ENCODE measurements at places on chromosomes 12 and 14.

GRCh38 chr12:77010691-77011548 lies 54.4 kb downstream of the E2F7 start:
- DNase-seq = peak; percentile 30

DNA sequence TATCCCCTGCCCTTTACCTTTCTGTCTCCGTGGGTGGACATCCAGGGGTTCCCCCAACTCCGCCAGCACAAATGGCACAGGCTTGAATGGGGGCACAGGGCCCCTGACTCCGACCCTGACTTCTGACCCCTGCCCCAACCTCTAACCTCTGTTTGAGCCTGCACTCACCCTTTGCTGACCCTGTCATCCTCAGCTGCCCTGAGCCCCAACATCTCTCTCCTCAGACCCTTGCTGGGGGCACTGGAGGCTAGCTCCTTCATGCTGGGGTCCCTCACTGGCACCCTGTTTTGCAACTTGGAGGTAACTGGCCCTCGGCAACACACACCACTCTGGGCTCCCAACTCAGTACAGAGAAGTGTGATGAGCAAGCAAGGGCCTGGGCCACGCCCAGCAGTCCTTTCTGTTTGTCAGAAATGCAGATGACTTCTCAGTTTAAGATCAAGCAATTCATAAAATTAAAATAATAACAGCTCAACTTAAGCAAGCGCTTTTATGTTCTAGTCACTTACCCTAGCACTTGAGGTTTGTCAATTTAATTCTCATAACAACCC lies 2.1 kb downstream of the IFI27 start:
- DNase-seq = no peak

DNA sequence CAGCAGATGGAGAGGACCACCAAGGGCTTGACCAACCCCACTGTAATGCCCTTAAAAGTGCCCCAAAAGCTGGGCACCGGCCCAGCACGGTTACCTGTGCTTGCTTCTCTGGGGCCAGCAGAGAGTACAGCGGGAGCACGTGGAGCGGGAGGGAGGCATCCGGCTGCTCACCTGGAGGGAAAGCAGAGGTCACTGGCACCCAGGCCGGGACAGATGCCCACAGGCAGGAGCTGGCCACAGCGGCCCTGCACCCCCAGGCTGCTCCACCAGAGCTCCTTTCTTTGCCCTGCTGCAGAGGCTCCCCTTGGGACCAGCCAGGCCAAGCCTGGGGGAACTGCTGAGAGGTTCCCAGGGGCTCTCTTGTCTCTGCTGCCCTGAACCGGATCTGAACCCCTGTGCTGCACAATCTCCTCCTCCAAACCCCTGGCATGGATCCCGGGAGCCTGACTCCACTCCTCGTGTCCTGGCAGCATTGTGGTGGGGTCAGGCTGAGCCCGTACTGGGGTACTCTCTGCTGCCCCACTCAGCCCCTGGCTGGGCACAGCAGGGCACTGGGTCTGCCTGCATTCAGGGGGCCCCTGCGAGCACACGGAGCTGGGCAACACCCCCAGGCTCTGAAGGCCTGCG lies 24.0 kb downstream of the DHX37 start:
- no peak for DNase-seq

DNA sequence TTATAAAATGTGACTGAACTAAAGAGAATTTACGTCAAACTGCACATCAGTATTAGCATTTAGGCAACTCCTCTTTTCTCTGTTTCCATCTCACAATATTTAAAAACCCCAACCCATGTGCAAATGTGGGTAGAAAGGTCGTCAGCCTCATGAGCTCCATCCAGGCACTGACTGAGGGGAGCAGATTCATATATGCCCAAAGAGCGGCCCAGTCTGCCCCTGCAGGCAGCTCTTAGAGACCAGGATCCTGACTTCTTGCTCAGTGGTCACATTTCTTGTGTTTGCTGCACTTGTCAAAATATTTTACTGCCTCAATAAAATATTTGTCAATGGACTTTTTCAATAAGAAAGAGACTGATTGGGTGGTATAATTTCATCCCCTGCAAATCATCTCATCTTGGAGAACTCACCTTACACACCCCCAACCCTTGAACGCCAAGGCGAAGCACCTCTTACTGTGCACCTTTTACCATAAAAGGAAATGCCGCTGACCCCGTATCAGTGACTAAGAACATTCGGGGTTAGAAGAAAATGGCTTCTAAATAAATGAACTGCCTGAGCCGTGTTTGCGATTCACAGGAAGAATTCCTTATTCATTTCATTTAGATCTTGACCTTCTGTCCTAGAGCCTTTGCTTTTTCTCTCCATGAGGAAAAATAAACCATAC lies 418.8 kb downstream of the BCL11B start:
- no peak for DNase-seq

DNA sequence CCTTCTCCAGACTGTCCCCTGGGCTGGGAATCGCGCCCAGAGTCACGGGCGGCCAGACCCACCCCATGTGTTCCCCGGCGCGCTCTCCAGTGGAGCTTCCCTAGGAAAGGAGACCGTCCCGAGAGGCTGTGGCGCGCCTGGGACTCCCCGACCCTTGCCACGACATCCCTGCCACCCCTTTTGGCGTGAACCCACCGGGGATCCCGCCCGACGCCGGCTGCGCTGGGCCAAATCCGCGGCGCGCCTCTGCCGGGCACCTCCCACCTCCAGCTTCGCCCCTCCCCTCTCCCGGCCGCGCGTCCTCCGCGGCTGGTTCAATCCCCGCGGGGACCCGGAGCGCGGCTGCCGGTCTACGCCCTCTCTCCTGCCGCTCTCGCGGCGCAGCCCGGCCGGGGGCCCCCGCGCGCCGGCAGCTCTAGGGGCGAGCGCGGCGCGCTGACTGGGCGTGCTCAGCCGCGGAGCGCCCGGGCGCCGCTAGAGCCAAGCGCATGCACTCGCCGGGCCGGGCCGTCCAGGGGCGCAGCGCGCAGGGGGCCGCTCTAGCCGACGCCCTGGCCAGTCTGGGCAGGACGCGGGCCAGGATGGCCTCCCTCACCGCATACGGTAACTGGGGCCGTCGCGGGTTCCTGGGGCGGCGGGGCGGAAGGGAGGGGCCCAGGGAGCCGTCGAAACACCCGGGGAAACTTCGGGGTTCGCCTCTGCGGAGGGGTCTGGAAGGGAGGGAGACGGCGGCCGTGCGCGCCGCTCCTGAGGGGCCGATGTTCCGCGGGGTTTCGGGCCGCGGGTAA lies 77.4 kb upstream of the ANO4 start:
- DNase-seq = no peak

DNA sequence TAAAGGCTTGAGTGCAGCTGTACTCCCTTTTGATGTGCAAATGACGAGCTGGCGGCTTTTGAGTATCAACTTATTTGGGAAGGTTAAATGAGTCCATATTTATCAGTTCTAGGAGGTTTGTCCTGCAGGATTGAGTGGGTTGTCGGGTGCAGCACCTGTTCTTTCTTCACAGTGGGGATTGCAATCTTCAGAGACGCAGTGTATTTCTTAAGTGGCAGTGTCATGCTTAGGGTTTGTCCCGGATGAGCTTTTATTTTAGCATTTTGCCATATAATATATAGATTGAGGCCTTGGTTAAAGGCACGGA lies 1.2 kb downstream of the FUT8 start:
- no peak for DNase-seq

GRCh38 chr14:72657214-72657921 lies 236.5 kb downstream of the DPF3 start:
- DNase-seq = no peak

- no peak for DNase-seq
Observed at GRCh38 chr14:69675245-69675583, 63.8 kb downstream of the SUSD6 start.

- DNase-seq = no peak
Observed at GRCh38 chr12:106049105-106049504, 89.6 kb downstream of the NUAK1 start.

DNA sequence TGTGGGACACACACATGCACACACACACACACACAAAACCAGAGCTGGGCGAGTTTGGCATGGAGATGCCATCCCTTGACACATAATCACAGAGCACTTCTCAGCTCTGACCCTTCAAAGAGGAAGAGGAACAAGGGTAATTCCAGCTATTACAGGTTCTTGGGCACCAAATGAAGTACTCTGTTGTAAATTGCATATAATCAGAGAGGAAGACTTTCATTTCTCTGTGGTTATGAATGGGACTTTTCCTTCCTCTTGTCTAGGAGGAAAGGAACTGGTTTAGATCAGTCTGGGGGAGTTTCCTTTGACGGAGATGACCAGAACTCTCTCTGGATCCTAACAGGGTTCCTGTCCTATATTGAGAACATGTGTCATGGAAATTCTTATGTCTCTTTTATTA lies 26.4 kb upstream of the FGF6 start:
- DNase-seq = no peak

- no peak for DNase-seq
Observed at GRCh38 chr12:84542289-84542688, 370.3 kb downstream of the SLC6A15 start.

GRCh38 chr12:82593901-82594396 lies 92.8 kb upstream of the TMTC2 start:
- no peak for DNase-seq

- DNase-seq = no peak
Observed at GRCh38 chr12:68359674-68360073, 27.5 kb upstream of the MDM1 start.
